Activated T-cell treated with anti-CD3 and anti-CD28 coated beads for 48 hours (primary cell): ENCODE measurements at places on chromosomes 2 and 18.

DNA sequence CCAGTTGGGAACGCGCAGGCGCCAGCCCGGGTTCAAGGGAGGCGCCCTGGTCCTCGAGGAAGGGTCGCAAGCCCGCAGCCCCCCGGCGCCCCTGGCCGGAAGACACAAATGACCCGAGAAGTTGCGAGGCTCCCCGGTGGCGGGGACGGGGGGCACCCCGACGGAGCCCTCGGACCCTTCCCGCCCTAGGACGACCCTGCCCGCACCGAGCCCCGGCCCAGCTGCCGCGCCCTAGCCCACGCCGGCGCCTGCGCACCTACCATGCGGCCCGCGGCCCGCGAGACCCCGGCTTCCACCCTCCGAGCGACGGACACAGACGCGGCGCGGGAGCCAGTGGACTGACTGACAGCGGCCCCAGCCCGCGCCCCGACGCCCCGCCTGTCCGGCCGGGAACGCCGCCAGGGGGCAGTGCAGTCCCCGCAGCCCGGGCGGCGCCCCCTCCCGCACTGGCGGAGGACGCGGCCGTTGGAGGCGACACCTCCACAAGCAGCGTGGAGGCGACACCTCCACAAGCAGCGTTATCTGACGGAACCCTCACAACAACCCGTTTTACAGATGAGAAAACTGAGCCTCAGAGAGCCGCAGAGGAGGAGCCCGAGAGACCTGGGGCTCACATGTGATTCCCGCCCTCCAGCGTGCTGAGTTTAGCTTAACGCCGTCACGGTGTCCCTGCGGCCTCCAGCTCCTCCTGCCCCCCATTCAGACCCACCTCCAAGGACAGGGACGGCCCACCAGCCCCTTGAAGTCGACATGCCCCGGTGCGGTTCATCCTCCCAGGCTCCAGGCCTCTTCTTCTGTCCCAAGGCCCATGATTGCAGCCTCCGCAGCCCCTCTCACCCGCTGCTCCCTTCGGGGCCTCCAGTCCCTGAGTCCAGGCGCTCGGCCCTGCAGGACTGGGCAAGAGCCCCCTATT is at the start of gene NMUR1:
TSS of gene NMUR1 (minus strand) at position 347 of the 913 bp plus-strand sequence. CDS start at position 263, 84 bp downstream.
- peak; percentile 77 for DNase-seq

- no peak for DNase-seq
These were observed 162.1 kb upstream of the SH3BP4 start for GRCh38 chr2:234789556-234790325.

GRCh38 chr2:39786761-39787522 is 7.9 kb upstream of the THUMPD2 start:
- no peak for DNase-seq

GRCh38 chr18:48186131-48186766 is 222.9 kb downstream of the ZBTB7C start:
- no peak for DNase-seq

GRCh38 chr2:137748533-137748932 is 215.7 kb upstream of the HNMT start:
- no peak for DNase-seq

GRCh38 chr2:101380376-101380775 is 6.9 kb downstream of the CREG2 start:
- DNase-seq, result no peak

DNA sequence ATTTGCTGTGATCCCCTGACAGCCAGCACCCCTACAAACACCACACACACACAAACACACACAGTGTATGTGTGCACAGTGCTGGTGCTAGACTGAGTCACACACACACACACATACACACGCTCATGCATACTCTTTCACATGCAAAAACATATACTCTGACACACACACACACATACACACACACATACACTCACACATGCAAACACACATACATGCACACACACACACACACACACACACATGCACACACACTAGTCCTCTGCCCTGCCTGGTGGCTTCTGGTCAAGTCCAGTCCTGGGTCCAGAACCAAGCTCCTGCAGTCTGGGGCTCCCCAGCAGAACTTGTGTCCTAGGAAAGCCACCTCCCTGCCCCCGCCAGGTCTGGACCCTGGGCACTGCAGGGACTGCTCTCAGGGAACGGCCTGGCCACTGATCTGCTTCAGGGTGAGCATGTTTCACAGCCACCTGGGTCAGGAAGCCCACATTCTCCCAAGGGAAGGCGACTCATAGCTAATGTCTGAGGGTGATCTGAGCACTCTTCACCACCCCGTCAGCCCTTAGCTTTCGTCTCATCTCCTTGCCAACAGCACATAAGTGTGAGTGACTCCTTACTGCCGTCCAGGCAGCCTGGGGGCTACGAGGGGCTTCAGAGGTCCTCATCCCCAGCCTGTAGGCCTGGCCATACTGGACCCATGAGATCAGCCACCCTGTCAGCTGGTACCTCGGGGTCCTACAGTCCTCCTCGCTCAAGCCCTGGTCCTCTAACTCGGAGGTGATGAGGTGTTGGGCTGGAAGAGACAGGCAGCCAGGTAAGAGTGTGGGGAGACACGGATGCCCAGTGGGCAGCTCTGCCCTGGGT is 88.1 kb downstream of the MCFD2 start:
- no peak for DNase-seq

- DNase-seq, result no peak
These were observed 21.0 kb downstream of the C1QL2 start for GRCh38 chr2:119137502-119137901.

GRCh38 chr18:66211749-66212148 is 392.1 kb downstream of the CDH19 start:
- DNase-seq, result no peak

- no peak for DNase-seq
These were observed 1709.1 kb upstream of the LRRTM1 start for GRCh38 chr2:82013641-82014040.

DNA sequence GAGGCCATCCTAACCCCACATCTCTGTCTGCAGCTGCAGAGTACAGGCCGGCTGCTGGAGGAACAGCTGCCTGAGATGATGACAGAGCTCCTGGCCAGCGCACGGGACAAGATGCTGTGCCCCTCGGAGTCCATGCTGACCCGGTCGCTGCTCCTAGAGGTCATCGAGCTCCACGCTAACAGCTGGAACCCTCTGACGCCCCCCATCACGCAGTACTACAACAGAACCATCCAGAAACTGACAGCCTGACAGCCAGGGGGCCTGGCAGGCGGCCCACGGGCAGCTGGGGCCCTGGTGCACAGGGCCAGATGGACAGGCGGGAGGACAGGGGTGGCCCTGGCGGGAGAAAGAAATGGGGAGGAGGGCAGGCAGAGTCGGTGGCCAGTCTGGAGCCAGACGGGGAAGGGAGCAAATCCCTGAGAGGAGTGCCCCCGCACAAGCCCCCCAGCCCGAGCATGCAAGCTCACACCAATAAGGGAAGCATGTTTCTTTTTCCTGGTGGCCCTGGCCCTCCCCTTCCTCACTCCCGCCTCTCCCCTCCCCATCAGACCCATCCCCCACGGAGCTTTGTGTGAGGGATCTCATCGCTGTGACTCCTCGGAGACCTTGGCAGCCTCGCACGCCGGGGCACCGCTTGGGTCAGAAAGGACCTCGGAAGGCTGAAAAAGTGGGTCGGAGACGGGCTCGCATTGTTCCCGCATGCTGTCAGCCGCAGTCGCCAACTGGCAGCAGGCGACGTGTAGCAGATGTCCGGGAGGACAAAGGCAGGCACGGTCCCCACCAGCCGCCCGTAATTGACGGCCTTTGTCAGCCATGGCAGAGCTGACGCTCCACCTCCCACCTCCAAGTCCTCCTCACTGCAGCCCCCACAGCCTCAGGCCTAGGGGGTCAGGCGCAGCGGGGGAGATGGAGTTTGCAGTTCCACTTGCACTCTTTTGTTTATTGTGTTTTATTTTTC is 91.2 kb downstream of the SMAD7 start:
- DNase-seq, result no peak

- DNase-seq, result no peak
These were observed 183.9 kb downstream of the SH3RF3 start for GRCh38 chr2:109312902-109313301.

- no peak for DNase-seq
These were observed 909.6 kb downstream of the DSC3 start for GRCh38 chr18:30132959-30133358.

- DNase-seq, result no peak
These were observed 7.4 kb downstream of the DLX2 start for GRCh38 chr2:172095146-172095904.

GRCh38 chr2:71597756-71598155 is 144.4 kb downstream of the DYSF start:
- no peak for DNase-seq

DNA sequence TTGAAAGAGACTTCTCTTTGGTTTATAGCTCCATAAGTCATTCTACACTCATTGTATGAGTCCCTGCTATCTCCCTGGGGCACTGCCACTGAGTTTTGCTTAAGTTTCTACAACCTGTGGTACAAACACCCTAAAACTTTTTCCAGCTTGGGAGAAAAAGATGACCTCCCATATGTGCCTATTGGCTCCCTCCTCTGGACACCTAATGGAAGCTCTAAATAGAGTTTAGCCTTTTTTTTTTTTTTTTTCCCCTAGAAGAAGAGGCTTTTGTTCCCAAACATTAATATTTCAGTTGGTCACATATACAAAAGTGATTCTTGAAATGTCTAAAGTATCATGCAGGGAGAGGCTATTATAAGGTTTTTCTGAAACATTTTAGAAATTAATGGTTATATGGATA is 547.2 kb upstream of the TMEFF2 start:
- no peak for DNase-seq

- DNase-seq, result no peak
These were observed 14.2 kb upstream of the RAB27B start for GRCh38 chr18:54813977-54814565.

GRCh38 chr2:66212749-66213148 is 222.2 kb upstream of the MEIS1 start:
- DNase-seq, result no peak

- DNase-seq, result peak; percentile 75
These were observed 70.4 kb downstream of the ARHGEF33 start for GRCh38 chr2:38959938-38960608.

DNA sequence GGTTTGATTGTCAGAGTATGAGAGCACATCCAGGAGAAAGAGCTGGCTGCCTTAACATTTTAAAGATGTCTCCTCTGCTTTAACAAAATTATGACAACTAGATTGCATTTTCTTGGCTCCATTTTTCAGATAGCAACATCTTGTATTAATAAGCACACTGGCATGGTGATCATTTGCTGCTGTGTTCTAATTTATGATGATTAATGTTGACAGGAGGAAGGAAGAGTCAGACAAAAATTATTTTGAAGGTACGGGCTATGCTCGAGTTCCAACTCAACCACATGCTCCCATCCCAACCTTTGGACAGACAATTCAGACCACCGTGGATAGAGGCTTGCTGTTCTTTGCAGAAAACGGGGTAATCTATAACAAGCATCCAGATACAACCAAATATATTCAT is 98.2 kb upstream of the TTC39C start:
- no peak for DNase-seq

DNA sequence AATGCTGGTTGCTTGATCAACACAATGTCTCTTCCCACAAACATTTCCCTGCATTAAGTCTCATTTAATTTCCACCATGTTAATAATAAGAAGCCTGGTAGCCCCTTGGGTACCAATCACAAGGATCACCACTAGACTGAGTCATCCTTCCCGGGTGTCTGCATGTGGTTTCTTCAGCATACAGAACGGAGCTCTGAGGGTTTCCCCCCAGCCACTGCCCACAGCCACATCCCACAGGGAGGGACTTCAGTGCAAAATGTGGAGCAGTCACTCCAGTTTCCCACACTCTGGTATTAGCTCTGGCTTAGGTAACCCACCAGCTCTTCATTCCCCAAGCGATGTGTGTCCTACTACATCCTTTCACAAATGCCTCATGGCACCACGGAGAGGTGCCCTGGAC is 42.7 kb upstream of the POLE4 start:
- peak; percentile 15 for DNase-seq

DNA sequence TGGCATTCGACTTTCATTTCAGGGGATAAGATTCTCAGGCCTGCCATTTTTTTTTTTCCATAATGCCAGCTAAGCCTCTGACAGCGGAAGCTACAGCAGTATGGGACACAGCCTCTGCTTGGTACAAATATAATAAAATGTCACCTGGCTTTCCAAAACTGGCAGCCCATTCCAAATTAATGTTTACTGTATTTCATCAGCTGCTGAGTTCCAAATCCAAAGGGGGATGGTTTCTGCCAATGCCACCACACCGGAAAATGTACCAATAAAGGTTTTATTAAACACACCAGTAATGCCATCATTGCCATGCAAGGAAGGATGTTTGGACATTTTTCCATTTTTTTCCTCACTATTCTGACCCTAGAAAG is 275.8 kb upstream of the CCDC68 start:
- DNase-seq, result no peak

DNA sequence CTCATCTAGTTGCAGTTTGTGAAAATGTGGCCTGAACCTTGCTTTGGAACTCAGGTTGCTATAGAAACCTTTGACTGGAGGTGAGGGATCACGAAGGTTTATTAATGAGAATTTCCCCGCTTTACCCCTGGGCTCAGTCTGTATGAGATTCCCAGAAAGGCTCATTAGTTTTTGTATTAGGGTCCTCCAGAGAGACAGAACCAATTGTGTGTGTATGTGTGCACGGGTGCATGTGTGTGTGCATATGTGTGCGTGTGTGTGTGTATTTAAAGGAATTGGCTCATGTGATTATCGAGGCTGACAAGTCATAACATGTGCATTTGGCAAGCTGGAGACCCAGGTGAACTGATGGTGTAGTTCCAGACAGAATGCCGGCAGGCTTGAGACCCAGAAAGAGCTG is 113.8 kb upstream of the DLX2 start:
- DNase-seq, result no peak

DNA sequence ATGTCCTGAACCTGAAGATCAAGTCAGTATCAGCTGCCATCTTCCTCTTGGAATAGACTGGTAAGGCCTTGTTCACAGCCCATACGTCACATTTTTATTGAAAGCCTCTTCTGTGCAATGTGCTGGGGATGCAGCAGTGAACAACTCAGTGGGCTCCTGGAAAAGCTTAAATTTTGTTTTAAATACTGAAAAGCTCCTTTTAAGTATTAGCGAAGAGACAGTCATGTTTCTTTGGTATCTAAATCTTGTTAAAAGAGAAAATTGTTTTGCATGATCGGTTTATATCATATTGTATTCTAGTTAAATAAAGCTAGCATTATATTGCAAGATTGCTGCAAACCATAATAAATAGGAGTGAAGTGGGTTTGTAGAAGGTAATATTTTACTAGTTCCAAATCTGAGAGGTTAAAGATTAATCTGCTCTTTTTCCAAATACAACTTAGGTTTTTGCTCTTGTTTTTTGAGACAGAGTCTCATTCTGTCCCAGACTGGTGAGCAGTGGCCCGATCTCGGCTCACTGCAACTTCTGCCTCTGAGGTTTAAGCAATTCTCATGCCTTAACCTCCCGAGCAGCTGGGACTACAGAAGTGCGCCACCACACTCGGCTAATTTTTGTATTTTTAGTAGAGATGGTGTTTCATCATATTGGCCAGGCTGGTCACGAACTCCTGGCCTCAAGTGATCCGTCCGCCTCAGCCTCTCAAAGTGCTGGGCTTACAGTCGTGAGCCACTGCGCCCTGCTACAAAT is 1.6 kb upstream of the RMDN2 start:
- no peak for DNase-seq
